ENCODE measurements at places on chromosomes 4 and X. TPM values are rescaled to one million over a fixed set of nuclear protein-coding genes. Genes with fewer than 3 reads are reported as not detected.

The MTMR1 gene
- total RNA-seq = 43.2 TPM

The CLNK gene
- not detected for total RNA-seq

The MAGEA11 gene
- total RNA-seq = not detected

The ERAS gene
- total RNA-seq = not detected

DNA sequence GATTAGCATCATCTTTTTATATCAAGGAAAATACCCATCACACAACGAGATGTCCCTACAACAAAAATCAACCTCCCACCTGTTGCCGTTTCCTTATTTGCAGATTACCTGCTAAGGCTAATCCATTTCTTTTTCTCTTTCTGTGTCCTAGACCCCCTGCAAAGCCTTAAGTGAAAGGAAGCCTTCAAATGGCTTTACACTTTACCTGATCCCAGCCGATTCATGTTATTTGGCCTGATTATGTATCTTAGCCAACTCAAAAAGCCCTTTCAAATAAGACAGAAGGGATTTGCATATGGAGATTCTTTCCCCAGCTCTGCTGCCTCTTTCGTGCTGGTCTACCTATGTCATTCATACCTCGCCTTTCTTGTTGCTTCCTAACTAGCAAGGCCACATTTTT is 14.4 kb downstream of the ABCG2 start:
- no peak overlapping the region for H3K4me3 ChIP-seq
- H3K27ac ChIP-seq = no peak overlapping the region
- no peaks in the 10 kb centered on the region for H3K4me1 ChIP-seq
- no peak for DNase-seq
- H3K27me3 ChIP-seq = peaks cover 1% of the 10 kb centered on the region

DNA sequence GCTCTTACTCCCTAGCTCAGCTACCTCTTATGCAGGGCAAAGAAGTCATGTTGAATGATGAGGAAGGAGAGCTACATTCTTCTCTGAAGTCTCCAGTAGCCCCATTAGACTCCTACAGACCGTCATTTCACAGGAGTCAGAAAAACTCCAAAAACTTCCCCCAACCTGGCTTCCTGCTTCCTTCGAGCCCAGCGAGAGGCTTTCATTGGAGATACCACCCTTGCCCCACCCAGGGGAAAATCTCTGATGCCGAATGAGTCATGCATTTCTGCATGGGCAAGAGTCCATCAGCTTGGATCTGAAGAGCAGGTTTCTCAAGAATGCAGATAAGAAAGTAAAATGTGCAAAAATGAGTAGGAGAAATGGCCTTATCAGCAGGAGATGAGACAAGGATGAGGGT is 53.0 kb downstream of the ARSF start:
- H3K27me3 ChIP-seq = no peaks in the 10 kb centered on the region
- no peak overlapping the region for H3K4me3 ChIP-seq
- no peak for DNase-seq
- no peak overlapping the region for H3K27ac ChIP-seq
- H3K4me1 ChIP-seq = no peaks in the 10 kb centered on the region

GRCh38 chr4:147760176-147760575 is 28.3 kb downstream of the ARHGAP10 start:
- peaks cover 8% of the 10 kb centered on the region for H3K4me1 ChIP-seq
- no peaks in the 10 kb centered on the region for H3K27me3 ChIP-seq
- no peak overlapping the region for H3K4me3 ChIP-seq
- no peak for DNase-seq
- no peaks in the 10 kb centered on the region for H3K36me3 ChIP-seq

DNA sequence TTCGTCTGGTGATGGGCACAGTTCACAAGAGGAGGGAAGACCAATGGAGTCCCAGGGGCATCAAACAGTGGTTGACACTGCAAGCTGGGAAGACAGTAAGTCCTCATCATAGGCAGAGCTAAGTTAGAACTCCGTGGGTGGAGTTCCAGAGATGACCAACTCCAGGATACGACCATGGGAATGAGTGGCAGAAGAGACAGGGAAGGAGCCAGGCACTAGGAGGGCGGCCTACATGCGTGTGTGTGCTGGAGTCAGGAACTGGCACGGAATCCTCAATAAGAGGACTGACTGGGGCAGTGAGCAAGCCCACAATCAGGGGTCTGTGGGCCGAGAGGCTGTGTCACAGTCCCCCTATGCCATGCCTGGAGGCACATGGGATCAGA is 30.4 kb upstream of the IRAK1 start:
- peaks cover 34% of the 10 kb centered on the region for H3K4me1 ChIP-seq
- DNase-seq = no peak
- H3K36me3 ChIP-seq = peaks cover 27% of the 10 kb centered on the region
- H3K27me3 ChIP-seq = no peaks in the 10 kb centered on the region

DNA sequence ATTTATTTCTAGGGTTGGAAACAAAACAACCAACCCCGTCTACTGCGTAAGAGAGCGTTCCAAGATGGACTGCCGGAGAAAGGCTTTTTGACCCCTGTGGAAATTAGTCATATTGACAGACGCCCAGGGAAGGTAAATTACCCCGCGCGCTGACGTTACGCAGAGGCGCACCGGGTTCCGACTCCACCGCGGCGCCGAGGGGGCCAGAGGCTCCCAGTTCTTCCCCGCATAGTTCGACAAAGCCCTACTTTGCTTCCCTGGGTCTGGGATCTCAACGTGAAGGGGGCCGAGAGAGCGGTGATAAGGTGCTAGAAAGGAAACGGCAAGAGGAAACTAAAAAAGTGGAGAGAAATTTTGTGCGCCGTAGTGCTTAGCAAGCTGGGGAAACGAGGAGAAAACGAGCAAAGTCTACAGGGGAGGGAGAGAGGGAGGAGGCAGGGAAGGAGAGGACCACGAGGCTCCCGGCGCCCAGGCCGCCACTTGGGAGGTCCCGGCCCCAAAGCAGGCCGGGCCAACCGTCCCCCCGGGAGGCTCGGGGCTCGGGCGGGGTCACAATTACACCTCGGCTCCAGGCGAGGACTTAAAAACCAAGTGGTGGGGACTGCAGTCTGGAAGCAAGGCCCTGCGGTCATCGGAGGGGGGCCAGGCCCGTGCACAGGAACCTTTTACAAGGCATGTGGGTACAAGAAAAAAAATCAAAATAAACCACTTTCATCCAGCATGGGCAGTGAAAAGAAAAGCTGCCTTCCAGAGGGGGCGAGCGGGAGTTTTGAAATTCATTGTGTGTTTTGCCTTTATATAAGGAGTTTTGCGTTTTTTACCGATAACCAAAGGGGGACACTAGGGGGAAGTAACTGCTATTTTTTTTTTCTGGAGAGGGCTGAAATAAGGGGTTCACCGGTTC is 13.2 kb downstream of the HAND2 start:
- no peak overlapping the region for H3K4me3 ChIP-seq
- H3K27me3 ChIP-seq = peaks cover 83% of the 10 kb centered on the region
- no peak overlapping the region for H3K27ac ChIP-seq
- no peaks in the 10 kb centered on the region for H3K36me3 ChIP-seq
- no peak for DNase-seq
- H3K4me1 ChIP-seq = peaks cover 12% of the 10 kb centered on the region

- no peak overlapping the region for H3K4me3 ChIP-seq
- H3K4me1 ChIP-seq = no peaks in the 10 kb centered on the region
- no peaks in the 10 kb centered on the region for H3K36me3 ChIP-seq
- no peak for DNase-seq
These were observed 320.3 kb downstream of the STK32B start for GRCh38 chr4:5371415-5372190.

DNA sequence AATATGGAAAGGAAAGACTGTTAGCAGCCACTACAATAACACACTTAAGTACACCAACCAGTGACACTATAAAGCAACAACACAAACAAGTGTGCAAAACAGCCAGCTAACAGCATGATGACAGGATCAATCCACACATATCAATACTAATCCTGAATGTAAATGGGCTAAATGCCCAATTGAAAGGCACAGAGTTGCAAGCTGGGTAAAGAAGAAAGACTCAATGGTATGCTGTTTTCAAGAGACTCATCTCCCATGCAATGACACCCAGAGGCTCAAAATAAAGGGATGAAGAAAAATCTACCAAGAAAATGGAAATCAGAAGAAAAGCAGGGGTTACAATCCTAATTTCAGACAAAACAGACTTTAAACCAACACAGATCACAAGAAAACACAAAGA is 94.2 kb upstream of the ENPEP start:
- no peak for DNase-seq
- H3K4me1 ChIP-seq = no peaks in the 10 kb centered on the region
- H3K27ac ChIP-seq = no peak overlapping the region
- no peak overlapping the region for H3K4me3 ChIP-seq
- H3K36me3 ChIP-seq = peaks cover 2% of the 10 kb centered on the region

- H3K4me3 ChIP-seq = no peak overlapping the region
- no peak overlapping the region for H3K27ac ChIP-seq
- H3K36me3 ChIP-seq = no peaks in the 10 kb centered on the region
- peaks cover 6% of the 10 kb centered on the region for H3K27me3 ChIP-seq
- no peaks in the 10 kb centered on the region for H3K4me1 ChIP-seq
These were observed 259.6 kb downstream of the C4orf33 start for GRCh38 chr4:129355516-129355915.
